Testis (tissue), 5 donors: ENCODE measurements at places on chromosomes 6 and 20. TPM values are rescaled to one million over a fixed set of nuclear protein-coding genes. Genes with fewer than 3 reads are reported as not detected.

- DNase-seq = no peak
These were observed 7.7 kb downstream of the PHIP start for GRCh38 chr6:79070206-79070825.

DNA sequence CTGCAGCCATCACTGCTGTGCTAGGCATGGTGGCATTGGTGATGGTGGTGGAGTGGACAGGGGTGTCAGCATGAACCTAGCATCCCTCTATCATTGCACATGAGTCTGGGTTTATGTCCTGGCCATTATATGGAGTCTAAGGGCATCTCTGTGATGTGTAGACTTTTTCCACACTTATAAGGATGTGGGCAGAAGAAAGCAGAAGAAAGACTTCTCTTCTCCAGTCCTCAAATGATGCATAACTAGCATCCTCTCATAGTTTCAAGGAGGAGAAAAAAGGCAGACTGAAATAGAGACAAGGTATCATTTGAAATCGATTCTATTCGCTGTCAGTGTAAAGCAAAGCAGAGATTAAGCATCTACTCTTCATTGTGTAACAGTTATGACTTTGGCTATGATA is 140.0 kb upstream of the ATXN1 start:
- DNase-seq = no peak

GRCh38 chr6:150539111-150539510 is 60.6 kb upstream of the PLEKHG1 start:
- no peak for DNase-seq

Gene DEF6
- total RNA-seq = 20.9 TPM
